ENCODE measurements at places on chromosomes 1 and 21. TPM values are rescaled to one million over a fixed set of nuclear protein-coding genes. Genes with fewer than 3 reads are reported as not detected.

Gene OLIG2
- total RNA-seq: not detected

Gene S100A5
- total RNA-seq: 0.70 TPM

Gene MPZ
- 0.21 TPM for total RNA-seq

Gene TMEM52
- total RNA-seq: 0.36 TPM

Gene LIPI
- total RNA-seq: not detected
